Body of pancreas (tissue), 4 donors: ENCODE measurements at places on chromosomes 11 and 22. TPM values are rescaled to one million over a fixed set of nuclear protein-coding genes. Genes with fewer than 3 reads are reported as not detected.

DNA sequence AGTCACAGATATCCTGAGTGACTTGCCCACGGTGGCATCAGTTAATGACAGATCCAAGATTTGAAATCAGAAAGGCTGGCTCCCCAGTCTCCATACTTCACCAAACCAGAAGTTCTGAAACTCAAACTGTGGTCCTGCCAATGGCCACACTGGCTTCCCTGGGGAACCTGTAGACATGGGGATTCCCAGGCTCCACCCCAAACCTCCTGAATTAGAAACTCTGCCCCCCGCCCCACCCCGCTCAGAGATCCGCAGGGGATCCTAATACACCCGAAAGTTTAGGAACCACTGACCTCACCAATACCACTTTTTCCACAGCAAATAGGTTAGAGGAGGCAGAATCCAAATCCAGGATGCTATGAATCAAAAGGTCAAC is 15.3 kb downstream of the RTN4RL2 start:
- H3K27ac ChIP-seq, result no peak overlapping the region
- no peak overlapping the region for H3K4me3 ChIP-seq
- H3K36me3 ChIP-seq, result no peaks in the 10 kb centered on the region
- no peak for DNase-seq

DNA sequence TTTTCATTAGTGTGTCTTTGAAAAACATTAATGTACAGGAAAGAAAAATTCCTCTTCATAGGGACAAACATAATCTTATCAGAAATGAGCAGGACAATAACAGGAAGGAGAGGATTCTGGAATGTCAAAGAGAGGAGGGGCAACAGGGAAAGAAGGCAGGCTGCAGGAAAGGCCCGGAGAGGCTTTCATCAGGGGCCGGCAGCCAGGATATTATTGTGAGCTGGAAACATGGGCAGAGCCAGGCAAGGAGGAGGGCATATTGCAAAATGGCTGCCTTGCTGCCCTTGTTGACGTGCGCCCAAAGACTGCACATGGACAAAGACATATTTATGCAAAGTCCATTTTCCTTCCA is 433.7 kb downstream of the ETS1 start:
- DNase-seq, result no peak
- H3K27ac ChIP-seq, result no peak overlapping the region
- H3K27me3 ChIP-seq, result no peaks in the 10 kb centered on the region

DNA sequence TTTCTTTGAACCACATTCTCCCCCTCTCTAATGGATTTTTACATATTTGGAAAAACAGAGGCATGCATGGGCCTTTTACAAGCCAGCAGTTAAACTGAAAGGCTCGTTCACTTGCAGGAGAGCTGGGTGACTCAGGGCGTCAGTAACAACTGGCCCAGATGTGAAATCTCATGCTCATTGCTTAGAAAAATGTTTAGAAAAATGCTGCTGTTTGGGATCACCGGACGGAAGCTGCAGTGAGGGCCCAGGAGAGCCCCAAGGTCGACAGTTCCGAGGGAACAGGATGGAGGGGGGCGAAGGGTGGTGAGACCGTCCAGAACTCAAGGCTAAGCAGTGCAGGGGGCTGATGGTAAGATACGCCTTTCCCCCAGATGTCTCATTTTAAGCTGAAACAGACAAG is 41.7 kb upstream of the SMTN start:
- no peak overlapping the region for H3K4me3 ChIP-seq
- no peak for DNase-seq
- H3K4me1 ChIP-seq, result no peaks in the 10 kb centered on the region
- H3K27ac ChIP-seq, result peak overlapping the region; percentile 17

DNA sequence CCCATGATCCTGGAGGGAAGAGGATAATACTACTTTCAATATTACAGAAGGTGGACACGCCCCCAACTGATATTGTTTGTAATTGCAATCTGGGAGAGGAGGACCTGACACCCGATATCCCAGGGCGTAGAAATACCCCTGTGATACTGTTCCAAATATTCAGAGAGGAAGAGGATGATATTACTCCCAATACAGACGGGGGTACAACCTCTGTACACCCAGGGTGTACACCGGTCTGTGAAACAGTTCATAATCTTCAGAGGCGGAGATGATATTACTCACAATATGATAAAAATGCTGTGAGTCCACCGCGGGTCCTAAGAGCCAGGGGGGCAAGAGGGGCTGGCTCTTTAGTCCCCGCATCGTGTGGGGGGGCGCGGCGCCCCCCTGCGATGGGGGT is 57.2 kb upstream of the ALDH3B2 start:
- DNase-seq, result no peak
- H3K36me3 ChIP-seq, result no peaks in the 10 kb centered on the region
- H3K27ac ChIP-seq, result no peak overlapping the region
- H3K4me1 ChIP-seq, result peaks cover 15% of the 10 kb centered on the region

DNA sequence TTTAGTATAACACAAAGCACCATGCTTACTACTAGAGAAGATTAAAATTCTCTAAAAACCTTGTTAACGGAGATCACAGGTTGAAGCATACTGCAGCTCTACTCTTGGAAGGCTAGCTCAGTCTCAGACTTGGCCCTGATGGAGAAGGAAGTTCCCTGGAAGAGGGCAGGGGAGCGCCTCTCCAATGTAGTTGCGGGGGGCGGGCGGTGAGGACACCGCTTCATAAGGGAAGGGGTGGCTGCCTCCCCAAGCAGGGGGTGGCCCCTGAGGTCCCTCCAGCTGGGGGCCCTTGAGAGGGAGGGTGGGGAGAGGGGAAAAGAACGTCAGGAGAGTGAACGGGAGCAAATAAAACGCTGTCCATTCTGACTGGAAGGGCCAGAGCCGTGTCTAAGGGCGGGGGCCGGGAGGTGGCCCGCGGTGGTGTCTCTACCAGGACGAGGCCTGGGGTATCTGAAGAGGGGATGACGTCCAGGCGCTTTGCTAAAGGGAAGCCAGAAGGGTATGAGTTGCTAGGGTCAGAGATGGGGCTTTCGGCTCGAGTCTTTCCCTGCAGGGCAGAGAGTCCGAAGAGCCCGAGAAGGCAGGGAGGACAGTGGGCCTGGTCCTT is 553 bp upstream of the USP47 start:
- no peaks in the 10 kb centered on the region for H3K27me3 ChIP-seq
- no peaks in the 10 kb centered on the region for H3K36me3 ChIP-seq
- H3K27ac ChIP-seq, result peak overlapping the region; percentile 96
- peaks cover 30% of the 10 kb centered on the region for H3K4me1 ChIP-seq
- H3K4me3 ChIP-seq, result peak overlapping the region; percentile 43

DNA sequence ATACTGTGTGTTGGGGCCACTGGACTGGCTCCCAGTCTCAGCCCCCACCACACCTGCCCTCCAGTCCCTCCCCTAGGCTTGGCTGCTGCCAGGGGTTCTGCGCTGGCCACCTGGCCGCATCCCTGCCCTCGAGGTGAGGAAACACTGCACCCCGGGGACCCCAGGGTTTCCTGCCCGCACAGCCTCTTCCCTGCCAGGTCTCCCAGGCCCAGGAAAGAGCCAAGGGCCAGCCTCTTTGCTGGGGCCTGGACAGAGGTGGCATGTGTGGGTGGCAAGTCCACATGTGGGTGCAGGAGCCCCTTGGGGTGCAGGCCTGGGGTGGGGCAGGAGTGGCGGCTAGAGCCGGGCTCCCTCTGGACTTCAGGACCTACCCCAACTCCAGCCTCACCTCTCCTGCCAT is 2.5 kb downstream of the EPS8L2 start:
- H3K4me3 ChIP-seq, result no peak overlapping the region
- no peaks in the 10 kb centered on the region for H3K36me3 ChIP-seq
- no peak for DNase-seq
- peak overlapping the region; percentile 74 for H3K27ac ChIP-seq

- H3K4me1 ChIP-seq, result no peaks in the 10 kb centered on the region
- no peaks in the 10 kb centered on the region for H3K36me3 ChIP-seq
- no peaks in the 10 kb centered on the region for H3K27me3 ChIP-seq
- no peak for DNase-seq
- no peak overlapping the region for H3K27ac ChIP-seq
These were observed 7.4 kb upstream of the SCGB1D4 start for GRCh38 chr11:62306227-62306626.

DNA sequence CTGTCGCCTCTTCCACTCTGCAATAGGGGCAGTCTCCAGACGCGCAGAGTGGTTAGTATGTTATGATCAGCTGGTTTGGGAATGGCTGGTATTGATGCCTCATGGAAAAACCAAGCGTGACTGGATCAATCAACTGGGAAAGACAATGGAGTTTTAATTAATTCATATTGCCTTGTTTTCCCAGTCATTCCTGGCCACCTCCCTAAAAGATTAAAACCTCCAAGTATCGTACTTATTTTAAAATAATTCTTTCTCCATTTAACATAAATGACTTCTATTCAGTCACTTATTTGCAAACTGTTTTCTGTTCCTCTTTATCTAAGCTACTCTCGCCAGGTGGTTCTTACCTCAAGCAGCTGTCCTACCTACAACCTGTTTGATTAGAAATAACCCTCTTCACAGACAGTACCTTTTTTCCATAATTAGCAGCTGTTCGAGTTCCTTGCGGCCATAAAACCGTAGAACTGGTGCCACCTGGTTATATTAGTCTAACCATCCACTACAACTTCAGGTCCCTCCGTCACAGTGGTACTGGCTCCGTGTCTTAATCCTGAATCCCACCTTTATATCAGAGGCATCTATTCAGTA is 898 bp downstream of the ZNF215 start:
- no peak for DNase-seq
- peak overlapping the region; percentile 58 for H3K27ac ChIP-seq
- peak overlapping the region; percentile 68 for H3K4me3 ChIP-seq
- H3K27me3 ChIP-seq, result no peaks in the 10 kb centered on the region
- H3K4me1 ChIP-seq, result peaks cover 10% of the 10 kb centered on the region

GRCh38 chr11:72842126-72842525 is 27.9 kb downstream of the ATG16L2 start:
- no peak for DNase-seq
- H3K27ac ChIP-seq, result no peak overlapping the region
- no peak overlapping the region for H3K4me3 ChIP-seq

MMP10 gene
- total RNA-seq, result not detected

C22orf39 gene
- total RNA-seq, result 36.1 TPM

SMTNL1 gene
- not detected for total RNA-seq

CDC42BPG gene
- total RNA-seq, result 13.5 TPM

MTCH2 gene
- total RNA-seq, result 15.5 TPM

TESMIN gene
- 1.6 TPM for total RNA-seq

CRYBB3 gene
- total RNA-seq, result not detected
